ENCODE measurements at places on chromosomes 13 and 19.

- DNase-seq = no peak
Observed at GRCh38 chr13:40662866-40663265, 3.6 kb downstream of the FOXO1 start.

- no peak for DNase-seq
Observed at GRCh38 chr19:7691497-7691896, 10.4 kb downstream of the FCER2 start.

GRCh38 chr13:109226631-109227030 lies 559.8 kb downstream of the IRS2 start:
- no peak for DNase-seq

DNA sequence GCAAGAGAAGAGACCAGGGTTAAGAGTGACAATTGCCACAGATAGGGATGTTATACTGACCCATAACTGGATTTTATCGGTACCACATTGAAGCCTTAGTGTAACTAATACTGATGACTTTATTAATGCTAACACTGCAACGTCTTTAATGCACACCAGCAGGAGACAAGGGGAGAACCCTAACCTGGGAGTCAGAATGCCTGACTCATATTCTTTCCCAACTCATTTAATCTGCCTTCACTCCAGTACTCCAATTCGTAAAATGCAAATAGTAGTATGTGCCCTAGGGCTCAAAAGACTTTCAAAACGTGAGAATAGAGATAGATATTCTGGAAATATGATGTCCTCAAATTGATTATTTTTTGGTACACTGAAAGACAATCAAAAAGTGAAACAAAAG lies 62.4 kb downstream of the GPC6 start:
- no peak for DNase-seq

GRCh38 chr13:100633461-100633860 lies 41.1 kb downstream of the TMTC4 start:
- DNase-seq = no peak

DNA sequence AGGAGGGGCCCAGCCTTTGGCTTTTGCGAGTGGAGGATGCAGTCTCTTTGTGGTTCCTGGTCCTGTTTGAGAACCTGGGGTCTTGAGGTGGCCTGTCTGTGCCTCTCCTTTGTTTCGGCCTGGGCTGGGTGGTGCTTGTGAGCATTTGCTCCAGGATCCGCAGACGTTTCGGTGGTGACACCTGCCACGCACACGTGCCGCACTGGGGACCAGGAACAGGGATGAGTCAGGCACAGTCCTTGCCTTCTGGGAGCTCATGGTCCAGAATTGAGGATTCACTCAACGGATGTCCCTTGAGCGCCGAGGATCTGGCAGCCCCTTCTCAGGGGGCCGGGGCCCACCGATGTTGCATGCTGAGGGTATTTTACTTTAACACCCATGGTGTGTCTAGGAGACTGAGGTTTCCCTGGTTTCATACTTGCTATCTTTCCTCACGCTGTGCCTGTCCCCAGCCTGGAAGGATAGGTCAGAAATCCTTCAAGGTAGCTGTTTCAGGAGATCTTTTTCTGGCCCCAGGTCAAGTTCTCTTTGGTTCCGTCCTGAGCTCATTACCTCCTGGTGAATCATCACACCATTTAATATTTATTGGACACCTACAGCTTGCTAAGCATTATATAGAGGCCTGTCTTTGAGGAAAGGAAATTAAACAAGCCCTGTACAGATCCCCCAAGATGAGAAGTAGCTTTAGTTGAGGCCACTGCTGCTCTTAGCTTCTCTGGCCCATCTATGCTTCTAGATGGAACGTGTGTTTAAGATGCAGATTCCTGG lies 5.1 kb downstream of the HDGFL2 start:
- no peak for DNase-seq

GRCh38 chr13:94192431-94192975 lies 287.0 kb downstream of the DCT start:
- no peak for DNase-seq

- no peak for DNase-seq
Observed at GRCh38 chr13:55013051-55013450, 1984.4 kb downstream of the OLFM4 start.

DNA sequence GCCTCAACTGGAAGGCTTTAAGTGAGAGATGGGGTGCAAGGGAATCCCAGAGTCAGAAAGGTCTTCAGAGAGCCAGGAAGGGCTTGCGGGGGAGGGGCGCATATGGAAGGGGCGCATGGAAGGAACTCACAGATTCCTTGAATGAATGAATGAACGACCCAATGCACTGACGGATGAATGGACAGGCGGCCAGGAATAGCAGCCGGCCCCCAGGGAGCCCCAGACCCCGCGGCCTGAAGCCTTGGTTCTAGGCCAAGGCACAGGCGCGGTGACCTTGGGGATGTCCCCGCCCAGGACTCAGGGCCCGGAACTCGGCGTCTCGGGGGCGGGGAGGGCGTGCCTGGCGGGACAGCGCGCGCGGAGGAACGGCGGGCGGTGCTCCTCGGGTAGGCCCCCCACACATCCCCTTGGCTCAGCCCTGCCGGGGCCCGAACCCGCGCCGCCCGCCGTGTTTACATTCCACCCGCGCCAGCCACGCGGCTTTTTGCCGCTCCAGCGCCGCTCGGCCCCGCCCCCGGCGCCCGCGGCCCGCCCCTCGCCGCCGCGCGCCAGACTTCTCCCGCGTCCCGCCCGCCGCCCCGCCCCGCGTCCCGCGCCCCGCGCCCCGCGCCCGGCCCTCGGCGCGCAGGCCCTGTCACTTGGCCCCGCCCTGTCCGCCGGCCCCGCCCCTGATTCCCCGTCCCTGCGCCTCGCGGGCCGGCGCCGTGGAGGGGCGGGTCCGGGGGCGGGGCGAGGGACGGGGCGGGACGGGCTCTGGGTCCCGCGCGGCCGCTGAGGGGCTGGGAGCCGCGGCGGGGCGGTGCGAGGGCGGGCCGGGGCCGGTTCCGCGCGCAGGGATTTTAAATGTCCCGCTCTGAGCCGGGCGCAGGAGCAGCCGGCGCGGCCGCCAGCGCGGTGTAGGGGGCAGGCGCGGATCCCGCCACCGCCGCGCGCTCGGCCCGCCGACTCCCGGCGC lies at the start of gene CCNE1:
TSS of gene CCNE1 (plus strand) at position 867 of the 955 bp plus-strand sequence. CDS start 565 bp downstream, outside the sequence.
- peak; percentile 51 for DNase-seq

GRCh38 chr19:37955986-37956385 lies 49.0 kb downstream of the SIPA1L3 start:
- DNase-seq = no peak

DNA sequence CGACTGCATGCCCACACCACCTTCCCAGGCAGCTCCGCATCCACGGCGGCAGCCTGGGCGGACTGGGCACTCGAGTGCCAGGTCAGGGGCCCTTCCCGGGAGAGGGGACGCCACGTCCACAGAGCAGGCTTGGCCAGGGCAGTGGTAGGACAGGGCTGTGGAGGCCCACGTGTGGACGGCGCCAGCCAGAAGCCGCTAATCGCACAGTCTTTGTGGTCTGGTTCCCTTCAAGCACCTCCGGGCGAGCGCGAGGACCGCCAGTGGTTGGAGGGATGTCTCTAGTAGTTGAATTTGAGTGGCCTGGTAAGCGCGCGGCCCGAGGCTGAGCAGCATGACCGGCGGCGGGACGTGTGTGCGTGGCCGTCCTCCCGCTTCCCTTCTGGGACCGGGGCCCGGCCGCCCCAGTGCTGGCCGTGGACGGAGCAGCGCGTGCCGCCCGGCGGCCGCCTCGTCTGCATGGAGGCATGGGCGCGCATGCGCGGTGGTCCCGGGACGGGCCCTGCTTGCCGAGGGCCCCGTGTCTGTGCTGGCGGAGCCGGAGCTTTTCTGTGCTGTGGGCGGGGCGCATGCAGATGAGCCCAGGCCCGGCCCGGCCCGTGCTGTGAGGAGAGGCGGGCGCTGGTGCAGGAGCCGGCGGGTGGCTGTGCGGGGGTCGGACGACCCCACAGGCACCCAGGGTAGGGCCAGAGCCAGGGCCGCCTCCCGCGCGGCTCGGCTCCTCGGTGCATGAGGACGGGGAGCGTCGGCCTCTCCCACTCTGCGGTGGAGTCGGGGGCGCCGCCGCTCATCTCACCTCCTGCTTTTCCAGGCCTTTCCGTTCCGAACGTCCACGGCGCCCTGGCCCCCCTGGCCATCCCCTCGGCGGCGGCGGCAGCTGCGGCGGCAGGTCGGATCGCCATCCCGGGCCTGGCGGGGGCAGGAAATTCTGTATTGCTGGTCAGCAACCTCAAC lies 8.6 kb downstream of the PTBP1 start:
- no peak for DNase-seq

- no peak for DNase-seq
Observed at GRCh38 chr19:33528404-33528803, 6.8 kb upstream of the PEPD start.

DNA sequence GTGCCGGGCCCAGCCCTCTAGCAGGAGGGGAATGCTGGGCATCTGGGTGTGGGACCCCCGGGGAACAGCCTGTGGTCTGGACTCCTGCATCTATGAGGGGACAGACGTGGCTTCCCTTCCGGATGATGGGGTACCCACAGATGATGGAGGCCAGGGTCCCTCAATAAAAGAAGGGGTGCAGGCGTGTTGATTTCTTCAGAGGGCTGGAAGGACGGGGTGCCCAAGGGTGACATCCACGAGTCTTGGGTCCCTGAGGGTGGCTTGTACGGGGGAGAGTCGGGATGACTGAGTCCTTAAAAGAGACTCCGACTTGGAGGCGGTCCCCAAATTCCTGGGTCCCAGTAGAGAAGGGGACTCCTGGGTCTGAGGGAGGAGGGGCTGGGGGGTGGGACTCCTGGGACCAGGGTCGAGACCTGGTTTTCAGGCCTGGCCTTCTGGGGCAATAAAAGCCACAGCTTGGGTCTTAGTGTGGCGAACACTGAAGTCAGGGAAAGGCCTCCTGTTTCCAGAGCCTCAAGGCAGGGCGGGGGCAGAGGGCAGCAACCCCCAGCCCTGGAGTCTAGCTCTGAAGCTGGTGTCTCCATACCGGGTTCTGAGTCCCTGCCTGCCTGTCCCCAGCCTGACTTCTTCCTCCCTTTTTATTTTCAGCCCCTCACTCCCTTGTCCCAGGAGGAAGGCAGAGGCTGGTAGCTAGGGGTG lies 459 bp upstream of the GRIN2D start:
- no peak for DNase-seq

Data from GF-D8 (cell line).